IMR-90 (cell line): ENCODE measurements at places on chromosomes 7 and 10. TPM values are rescaled to one million over a fixed set of nuclear protein-coding genes. Genes with fewer than 3 reads are reported as not detected.

- H3K4me3 ChIP-seq: no peak overlapping the region
- no peak overlapping the region for H3K27ac ChIP-seq
- H3K36me3 ChIP-seq: no peaks in the 10 kb centered on the region
These were observed 44.9 kb upstream of the SVOPL start for GRCh38 chr7:138746073-138746472.

- no peaks in the 10 kb centered on the region for H3K27me3 ChIP-seq
- H3K36me3 ChIP-seq: no peaks in the 10 kb centered on the region
- DNase-seq: no peak
- peaks cover 4% of the 10 kb centered on the region; the same call in 1 of the 2 replicates for H3K4me1 ChIP-seq
- no peak overlapping the region for H3K27ac ChIP-seq
These were observed 9.9 kb downstream of the PTPRE start for GRCh38 chr10:127916826-127917225.

DNA sequence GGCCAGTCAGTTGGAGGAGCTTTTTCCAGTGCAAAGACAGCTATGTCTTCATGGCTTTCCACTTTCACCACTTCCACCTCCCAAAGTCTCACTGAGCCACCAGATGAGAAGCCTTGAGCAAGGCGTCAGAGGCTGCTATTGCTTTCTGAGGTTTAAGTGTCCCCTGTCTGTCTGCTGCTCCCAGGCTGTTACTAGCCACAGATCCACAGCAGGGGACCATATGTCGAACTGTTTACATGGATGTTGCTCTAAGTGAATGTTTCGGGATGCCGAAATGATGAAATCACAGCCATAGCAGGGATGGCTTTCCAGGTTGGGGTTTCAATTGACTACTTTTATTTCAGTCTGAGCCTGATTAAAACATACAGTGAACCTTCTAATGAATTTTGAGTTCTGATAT, 88.5 kb downstream of the AVL9 start:
- peaks cover 14% of the 10 kb centered on the region for H3K4me1 ChIP-seq
- H3K27me3 ChIP-seq: no peaks in the 10 kb centered on the region
- H3K36me3 ChIP-seq: peaks cover 28% of the 10 kb centered on the region

Gene UNCX
- total RNA-seq: not detected in 2 replicates

DNA sequence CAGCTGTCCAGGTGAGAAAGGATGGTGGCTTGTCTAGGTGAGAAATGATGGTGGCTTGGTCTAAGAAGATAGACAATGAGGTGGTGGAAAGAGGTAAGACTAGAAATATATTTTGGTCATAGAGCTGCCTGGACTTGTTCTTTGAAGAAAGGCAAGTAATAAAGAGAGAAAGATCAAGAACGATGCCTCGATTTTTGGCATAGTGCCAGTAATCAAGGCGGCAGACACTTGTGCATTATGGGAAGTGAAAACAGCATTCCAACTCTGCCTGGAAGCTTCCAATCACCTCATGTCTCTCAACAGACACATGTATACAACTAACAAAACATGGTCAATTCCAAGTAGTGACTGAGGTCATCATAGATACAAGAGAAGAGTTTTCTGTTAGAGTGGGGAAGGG, 423.8 kb upstream of the NRP1 start:
- H3K4me1 ChIP-seq: no peaks in the 10 kb centered on the region
- no peak overlapping the region for H3K27ac ChIP-seq
- H3K4me3 ChIP-seq: no peak overlapping the region
- H3K27me3 ChIP-seq: peaks cover 9% of the 10 kb centered on the region; the same call in 1 of the 2 replicates
